ENCODE measurements at places on chromosomes 1 and 21.

DNA sequence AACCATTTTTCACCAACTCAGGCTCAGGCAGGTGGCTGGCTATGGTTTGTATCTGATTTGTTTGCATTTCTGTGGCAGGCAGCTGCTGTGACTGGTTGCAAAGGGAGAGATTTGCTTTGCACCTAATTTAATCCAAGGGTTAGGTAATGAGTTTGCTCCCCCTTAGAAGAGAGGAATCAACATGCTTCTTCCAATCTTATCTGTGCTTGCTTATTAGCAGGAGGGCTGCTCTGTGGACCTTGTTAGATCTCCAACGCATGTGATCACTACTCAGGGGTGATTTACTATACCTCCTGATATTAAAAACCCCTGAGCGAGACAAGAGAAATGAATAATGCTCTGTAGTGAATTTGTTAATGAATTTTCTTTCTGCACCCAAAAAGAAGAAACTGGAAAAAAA lies 20.5 kb downstream of the OLFML3 start:
- DNase-seq: no peak

- no peak for DNase-seq
Observed at GRCh38 chr1:3858231-3858981, 1.1 kb downstream of the DFFB start.

DNA sequence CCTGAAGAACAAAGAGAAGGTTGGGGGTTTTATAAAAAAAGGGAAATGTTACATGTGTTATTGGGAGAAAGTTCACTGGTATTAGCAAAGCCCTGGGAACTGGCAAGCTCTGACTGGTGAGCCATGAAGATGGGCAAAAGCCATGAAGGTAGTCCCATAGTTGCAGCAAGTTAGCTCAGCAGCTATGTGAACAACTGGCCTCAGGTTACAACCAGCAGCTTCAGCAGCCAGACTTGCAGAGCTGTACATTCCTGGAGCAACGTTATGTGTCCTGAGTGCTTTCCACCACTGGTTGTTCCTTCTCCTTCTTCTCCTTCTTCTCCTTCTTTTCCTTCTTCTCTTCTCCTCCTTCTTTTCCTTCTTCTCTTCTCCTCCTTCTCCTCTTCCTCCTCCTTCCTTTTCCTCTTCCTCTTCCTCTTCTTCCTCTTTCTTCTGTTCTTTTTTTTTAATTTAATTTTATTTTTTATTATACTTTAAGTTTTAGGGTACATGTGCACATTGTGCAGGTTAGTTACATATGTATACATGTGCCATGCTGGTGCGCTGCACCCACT lies 56.1 kb upstream of the TLR5 start:
- no peak for DNase-seq

DNA sequence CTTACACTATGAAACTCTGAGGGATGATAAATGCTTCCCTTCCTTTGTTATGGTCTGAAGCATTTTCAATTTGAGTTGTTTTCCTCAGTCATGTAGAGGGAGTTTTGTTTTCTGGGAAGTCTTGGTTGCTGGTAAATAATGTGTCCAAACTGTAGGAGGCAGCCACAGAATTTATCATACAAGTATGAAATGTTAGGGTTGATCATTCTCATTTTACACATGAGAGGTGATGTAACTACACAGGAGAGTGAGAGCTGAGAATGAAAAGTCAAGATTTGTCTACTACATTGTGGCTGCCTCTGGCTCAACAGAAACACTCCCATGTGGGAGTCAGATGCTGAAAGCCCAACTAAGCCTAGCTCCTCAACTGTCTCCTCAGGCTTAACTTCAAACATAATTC lies 182.5 kb upstream of the SGIP1 start:
- no peak for DNase-seq

DNA sequence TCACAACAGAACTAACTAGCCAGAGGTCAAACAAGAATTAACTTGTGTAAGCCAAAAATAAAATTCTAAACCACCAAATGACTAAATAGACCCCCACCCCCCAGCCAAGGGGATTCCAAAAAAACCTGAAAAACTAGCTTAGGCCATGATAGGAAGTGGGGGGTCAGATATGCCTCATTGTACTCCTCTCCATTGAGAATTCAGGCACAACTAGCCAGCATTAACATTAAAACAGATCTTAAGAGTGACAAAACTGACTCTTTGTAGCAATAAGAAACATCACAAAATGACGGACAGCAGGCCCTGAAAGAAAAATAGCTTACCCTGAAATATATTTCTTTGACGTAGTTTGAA lies 103.0 kb upstream of the ETV3 start:
- DNase-seq: no peak

DNA sequence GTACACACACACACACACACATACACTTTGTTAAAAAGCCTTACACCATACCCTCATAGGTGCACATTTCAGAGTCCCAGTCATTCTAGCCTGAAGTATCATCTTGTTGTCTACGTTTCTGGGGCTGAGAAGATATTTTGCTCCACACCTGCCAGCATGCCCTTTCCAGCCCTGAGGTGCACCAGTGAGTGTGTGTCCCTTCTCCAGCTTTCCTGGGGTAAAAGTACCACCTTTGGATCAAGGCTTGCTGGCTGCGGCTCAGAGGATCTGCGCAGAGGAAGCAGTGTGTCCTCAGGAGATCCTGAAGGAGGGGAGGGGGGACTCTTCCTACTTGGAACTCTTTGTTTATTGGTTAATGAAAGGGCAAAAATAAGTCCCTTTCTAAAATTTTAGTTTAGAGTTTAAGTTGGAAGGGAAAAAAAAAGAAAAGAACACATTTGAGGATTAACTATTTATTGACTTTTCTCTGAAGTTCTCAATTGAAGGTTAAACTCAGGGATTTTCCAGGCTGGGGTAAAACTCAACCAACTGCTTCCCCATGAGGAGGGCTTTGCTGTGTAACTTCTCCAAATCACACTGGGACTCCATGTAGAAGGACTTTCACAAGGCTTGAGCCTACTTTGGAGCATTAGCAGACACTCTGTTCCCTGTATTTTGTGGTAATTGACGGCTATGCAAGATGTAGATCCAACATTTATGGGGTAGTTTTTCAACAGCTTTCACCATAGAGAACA lies 200.3 kb upstream of the SGIP1 start:
- DNase-seq: no peak

DNA sequence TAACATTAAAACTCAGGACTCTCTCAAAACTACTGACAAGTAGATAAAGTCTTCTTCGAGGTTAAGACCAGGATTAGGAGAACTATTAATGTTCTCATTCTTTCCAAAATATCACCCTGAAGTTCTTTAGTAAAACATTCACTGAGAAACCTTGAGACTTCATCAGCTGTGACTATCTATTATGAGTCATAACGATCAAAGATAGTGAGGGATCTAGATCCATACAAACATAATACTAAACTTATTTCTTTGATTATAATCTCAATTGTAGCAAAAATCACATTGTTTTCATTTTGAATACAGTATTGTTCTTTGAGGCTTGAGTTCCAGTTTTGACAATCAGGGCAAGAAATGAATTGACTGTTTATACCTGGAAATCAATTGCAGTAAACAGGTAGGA lies 11.1 kb downstream of the PYHIN1 start:
- no peak for DNase-seq

DNA sequence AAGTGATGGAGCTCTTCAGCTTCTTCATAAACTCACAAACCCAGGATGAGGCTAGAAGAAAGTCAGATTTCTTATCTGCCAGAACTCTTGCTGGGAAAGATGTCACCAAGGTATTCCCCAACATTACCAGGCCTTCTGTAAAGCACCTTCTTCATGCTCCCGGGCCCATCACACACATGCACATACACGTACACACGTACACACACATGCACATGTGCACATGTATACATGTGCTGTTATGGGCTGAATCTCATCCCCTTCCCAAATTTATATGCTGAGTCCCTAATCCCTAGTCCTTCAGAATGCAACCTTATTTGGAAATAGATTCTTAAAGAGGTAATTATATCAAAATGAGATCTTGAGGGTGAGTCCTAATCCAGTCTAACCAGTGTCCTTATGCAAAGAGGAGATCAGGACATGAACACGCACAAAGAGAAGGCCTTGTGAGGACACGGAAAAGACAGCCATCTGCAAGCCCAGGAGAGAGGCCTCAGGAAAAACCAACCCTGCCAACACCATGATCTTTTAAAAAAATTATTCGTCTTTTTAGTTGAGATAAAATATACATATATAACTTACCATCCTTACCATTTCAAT lies 76.4 kb upstream of the LYST start:
- DNase-seq: no peak

GRCh38 chr21:31911138-31911907 lies 38.5 kb downstream of the HUNK start:
- no peak for DNase-seq

DNA sequence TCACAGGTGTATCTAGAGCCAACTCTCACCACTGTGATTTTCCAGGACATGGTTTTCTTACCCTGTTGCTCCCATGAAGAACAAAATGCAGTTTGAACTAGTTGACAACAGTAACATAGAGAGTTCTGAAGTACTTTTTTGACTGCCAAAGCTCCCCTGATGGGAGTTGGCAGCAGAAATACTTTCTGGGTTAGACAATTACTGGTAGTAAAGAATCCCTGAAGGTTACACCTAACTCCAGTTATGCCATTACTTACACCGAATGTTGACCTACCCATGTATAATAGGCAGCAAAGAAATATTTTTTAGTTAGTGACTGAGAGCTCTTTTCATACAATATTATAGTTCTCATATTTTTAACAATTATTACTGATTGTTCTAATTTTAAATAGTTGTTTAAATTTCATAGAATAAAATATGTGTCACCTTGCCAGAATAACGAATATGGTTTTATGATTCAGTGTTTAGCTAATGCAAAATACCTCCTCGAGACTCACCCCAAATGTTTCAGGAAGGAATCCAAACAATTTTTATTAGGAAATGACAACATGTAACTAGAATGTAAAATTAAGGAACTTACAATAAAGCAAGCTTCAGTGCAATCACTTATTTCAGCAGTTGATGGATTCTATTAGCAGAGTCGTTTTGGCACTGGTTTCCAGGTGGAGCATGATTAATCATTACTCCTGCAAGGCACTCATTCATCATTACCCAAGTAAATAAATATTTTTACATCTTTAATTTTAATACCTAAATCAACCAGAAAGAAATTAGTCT lies 237.6 kb downstream of the MRPL39 start:
- no peak for DNase-seq

DNA sequence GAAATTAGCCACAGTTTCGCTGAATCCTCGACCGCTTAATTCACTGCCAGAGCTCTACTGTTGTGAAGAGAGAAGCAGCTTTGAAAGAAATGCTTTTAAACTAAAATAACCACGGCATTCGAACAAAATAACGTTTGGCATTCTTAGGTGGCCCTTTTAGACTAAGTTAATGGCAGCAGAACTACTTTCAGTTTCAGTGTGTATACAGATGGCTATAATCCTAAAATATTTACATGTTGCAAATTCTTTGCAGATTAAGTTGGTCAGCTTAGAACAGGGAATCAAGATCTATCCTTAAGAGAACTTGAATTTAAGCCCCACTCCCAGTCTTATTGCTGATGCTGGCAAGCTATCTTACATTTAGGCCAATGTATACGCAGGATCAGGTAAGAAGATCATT lies 62.7 kb downstream of the ADSS2 start:
- no peak for DNase-seq

DNA sequence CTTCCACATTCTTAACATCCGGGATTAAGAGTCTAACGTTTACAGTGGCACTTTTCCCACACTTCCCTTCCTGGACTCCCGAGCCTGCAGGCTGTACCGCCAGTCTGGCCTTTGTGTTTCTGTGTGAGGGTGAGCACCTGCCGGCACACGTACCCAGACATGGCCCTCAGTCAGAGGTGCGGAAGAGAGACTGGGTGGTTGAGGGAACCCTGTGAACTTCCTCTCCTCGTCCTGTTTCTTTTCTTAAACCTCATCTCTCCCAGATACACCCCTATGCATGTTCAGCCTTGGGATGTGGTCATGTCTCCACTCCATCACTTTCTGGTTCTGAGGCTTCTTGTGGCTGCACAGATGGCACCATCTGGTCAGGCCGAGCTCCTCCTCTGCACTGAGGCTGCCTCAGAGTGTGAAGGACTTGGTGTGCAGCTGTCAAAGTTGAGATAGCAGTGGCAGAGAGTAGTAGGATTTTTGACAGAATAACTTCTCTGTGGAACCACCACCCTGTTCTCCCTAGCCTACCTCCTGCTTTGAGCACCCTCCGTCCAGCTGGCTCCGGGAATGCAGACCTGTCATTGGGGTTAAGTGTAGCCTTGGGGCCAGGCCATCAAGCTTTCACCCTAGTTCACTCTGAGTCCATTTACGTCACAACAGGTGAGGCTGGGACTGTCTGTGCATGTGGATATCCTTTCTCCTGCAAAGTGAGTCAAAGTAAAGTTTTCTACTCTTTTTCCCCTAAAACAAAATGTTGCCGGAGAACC lies 31.4 kb downstream of the VASH2 start:
- no peak for DNase-seq

DNA sequence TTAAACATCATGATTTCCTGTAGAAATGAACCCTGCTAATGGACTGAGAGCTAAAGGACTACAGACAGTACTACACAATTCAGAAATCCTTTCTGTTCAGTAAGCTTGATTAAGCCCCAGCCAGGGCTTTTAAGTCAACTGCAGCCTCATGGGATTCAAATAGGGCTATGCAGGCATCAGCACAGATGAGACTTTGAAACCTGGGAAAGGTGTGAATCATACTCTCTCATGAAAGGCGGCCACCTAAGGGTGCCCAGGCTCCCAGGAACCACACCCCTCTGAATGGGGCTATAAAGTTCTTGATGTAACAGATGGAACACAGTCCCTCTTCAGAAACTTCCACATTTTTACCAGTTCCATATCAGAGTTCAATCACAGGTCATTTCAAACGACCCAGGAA lies 7.6 kb downstream of the SIPA1L2 start:
- DNase-seq: no peak

DNA sequence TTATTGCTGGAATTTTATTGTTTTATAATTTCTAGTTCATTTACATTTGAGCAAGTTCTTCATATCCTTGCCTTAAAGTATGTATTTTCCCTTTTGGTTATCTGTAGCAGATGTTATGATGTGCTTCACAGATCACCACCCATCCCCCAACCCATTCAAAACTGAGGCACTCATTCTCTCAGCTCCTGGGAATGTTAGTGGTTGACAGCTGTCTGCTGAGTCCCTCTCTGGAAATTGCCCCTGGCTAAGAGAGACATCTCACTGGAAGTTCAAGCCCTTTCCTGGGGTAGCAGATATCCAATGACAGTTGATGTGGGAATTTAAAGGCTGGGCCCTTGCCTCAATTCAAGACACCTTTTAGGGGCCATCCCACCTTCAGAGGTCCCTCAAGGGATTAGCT lies 4.3 kb upstream of the DPYD start:
- no peak for DNase-seq

- no peak for DNase-seq
Observed at GRCh38 chr21:46393941-46394594, 64.6 kb upstream of the DIP2A start.

GRCh38 chr1:226956942-226957713 lies 17.0 kb downstream of the COQ8A start:
- no peak for DNase-seq

DNA sequence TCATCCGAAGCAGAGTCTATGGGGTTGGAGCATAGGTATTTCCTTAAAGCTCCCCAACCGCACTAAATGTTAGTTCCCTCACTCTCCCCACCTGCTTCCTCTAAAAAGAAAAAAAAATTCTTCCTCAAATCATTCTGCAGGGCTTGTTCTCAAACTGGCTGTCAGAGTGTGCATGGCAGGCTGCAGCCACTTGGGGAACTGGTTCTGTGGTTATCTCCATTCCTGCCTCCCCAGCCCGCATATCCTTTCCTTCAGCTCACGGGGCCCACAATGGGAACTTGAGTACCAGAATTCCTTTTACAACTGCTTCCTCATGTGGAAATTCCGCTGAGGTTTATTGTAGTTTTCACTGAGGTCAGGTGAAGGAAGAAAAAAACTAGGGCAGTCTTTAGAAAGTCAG lies 159.2 kb downstream of the PIGK start:
- DNase-seq: no peak
